ENCODE measurements at places on chromosomes 1 and 21.

- no peak for DNase-seq
Observed at GRCh38 chr1:67230539-67230938, 64.3 kb downstream of the IL23R start.

DNA sequence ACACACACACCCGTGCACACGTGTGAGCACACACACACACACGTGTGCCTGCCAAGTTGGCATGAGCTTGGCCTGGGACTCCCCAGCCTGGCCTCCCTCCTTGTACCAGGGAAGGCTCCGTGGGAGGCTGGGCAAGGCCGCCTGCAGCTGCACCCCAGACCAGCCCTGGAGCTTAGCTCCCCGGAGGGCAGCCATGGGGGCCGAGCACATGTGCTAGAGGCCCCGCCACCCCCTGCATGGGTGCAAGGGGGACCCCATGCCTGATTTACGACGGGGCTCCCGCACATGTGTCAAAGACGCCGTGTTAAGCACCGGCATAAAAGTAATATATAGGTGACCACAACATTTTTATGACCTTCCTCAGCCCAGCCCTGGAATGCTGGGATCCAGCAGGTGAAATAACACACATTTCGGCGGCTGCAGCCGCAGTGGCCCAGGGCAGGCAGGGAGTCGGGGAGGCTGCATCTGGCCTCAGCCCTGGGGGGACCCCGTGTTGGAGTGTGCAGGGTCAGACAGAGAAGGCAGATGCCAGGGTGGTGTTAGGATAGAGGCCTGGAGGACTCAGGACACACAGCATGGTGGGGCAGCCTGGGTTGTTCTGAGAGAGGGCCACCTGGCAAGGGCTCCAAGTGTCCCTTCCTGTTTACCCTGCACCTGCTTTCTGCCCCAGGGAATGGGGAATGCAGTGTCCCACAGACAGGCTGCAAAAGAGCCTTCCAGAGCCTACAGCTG, 56.3 kb downstream of the WNT9A start:
- DNase-seq = no peak

DNA sequence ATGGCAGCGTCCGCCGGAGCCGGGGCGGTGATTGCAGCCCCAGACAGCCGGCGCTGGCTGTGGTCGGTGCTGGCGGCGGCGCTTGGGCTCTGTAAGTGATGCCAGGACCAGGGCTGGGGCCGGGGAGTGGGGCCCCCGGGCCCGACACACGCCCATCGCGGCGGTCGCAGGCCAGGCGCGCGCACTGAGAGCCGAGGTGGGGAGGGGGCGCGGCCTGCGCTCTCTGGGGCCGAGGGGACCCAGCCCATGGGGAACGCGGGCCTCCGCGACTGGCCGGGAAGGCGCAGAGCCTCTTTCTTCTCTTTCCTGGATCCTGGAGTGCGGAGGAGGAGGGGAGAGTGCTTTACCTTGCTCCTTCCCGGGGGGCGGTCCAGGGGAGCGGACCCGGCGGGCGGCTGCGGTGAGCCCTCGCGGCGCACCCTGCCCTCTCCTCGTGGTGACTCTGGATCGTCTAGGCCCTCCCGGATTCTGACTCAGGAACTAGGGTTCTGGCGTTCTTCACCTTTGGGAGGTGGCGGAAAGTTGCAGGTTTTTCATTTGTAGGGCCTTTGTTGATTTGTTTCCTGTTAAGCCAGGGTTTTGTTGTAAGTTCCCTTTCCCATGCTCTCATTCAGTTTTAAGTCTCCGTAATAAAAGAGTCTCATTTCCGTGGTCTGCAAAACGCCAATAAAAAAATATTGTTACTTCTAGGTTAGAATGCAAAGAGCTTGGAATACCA, 529 bp downstream of the MPZL1 start:
- no peak for DNase-seq

GRCh38 chr21:43353282-43354025, 73.5 kb downstream of the SIK1 start:
- no peak for DNase-seq

- DNase-seq = no peak
Observed at GRCh38 chr21:44395260-44395659, 41.8 kb downstream of the TRPM2 start.

DNA sequence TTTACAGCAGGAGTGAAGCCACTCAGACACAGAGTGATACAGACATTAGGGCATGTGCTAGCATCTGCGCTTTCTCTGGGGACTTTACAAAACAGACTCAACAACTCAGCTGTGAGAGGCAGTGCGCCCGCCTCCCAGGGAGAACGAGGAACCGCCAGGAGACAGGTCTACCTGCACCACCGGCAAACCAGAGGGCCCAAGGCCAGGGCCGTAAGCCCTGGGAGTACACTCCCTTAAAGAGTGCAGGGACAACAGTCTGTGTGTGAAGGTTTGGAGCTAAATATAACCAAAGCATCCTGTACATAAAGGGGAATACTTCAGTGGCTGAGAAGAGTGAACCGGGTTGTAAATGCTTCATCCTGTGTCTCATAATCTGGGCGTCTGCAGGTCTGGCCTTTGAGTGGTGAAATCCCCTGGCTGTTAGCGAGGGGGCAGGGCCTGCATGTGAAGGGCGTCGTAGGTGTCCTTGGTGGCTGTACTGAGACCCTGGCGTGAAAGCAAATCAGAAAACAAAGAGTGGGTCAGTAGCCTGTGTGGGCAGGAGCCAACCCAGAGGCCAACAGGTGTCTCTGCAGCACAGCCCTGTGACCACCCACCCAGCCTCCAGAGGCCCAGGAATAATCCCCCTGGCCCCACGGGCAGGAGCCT, 86.9 kb downstream of the CD247 start:
- DNase-seq = no peak

DNA sequence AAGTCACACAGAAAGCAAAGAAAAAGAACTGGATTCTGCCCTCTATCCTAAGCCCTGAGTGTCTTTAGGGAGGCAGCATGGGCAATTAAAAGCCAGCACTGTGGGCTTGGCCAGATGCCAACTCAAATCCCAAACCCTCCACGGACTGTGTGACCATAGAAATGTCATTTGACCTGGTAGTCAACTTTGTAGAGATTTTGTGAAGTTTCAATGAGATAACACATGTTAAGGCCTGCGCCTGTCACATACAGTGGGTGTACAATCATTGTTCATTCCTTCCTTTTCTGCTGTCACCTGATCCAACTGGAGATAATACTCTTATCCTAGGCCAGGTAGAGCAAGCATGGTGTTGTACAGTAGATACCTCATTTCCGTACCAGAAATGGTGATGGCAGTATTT, 54.2 kb downstream of the TMEM53 start:
- DNase-seq = no peak

- DNase-seq = no peak
Observed at GRCh38 chr1:46611691-46612221, 4.9 kb downstream of the MOB3C start.

DNA sequence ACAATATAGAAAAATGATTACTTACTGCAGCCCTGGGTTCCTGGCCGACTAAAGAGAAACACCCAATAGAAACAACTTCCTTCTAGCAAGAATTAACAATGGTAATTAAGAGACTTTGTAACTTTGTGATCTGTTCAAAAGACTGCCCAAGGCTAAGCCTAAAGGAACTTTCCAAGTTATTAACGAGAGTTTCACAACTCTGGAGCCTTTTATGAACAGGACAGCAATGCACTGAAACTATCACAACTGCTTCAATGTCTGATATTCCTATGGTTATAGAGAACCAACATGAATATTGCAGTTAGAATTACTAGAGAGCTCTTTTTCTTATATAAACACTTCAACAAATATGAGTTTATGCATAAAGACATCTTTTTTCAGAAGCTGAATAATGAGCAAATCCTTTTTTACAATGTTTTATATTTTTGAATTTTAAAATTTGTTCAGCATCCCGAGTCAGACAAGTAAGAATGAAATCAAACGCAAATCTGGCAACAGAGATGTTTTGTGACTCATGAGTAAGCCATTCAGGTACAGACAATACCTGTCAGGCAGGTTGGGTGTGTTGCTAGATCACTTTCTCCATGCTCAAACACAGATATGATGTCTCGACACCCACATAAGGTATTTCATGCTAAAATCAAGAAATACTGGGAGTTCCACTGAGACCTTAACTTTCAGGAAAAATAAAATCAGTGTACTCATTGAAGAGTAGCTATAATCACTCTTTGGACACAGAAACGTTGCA, 22.2 kb upstream of the KCNJ15 start:
- no peak for DNase-seq

DNA sequence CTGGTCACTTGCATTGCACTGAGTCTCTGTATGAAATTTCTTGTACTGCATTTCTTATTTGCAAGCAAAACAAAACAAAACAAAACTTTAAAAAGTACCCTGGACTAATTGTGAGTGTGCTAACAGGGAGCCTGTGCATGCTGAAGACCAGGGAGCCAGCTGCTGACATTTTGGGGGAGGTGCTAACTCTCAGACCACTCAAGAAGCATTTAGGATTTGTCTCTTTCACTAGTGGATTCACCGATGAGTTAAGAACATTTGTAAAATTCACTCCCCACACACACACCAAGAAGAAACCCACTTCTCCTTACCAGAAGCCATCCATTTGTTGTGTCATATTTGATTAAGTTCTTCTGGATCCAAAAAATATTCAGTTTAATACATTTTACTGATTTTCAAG, 95.7 kb upstream of the C1orf105 start:
- DNase-seq = no peak
